ENCODE measurements at places on chromosomes 11 and 22.

GRCh38 chr22:22944268-22944985 lies 56.8 kb downstream of the IGLL5 start:
- no peak for DNase-seq

- DNase-seq = no peak
Observed at GRCh38 chr11:17978553-17979287, 34.1 kb downstream of the SERGEF start.

DNA sequence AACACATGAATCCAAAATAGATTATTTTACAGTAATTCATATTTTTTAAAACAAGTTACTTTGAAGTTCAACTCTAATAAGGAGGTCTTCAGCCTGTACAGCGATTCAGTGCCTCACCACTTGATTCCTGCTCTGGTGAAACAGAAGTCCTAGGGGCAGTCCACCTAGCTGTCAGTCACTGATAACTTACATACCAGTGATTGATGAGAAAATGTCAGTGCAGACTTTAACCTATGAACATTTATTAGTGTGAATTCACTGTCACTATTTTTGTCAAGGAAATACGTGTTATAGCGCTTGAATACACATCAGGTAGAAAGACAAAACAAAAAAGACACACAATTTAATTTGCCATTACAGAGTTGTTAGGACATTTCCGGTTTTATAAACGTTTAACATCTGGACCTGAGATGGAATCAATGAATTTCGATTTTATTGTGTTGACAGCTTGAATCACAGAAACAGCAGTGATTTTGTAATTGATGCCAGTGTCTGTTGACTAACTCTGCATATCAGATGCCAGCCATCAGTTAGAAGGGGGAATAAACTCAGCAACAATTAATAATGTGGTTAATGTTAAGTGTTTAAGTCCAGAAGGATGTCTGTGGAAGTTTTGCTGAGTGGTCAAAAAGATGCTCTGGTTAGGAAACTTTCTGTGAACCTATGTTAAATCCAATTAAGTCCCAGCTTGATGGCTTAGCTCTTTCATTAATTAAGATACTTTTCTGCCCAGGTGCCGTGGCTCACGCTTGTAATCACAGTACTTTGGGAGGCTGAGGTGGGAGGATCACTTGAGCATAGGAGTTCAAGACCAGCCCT lies 34.5 kb downstream of the ELF5 start:
- DNase-seq = no peak

GRCh38 chr11:60891103-60891741 lies 15.2 kb downstream of the PRPF19 start:
- DNase-seq = no peak

DNA sequence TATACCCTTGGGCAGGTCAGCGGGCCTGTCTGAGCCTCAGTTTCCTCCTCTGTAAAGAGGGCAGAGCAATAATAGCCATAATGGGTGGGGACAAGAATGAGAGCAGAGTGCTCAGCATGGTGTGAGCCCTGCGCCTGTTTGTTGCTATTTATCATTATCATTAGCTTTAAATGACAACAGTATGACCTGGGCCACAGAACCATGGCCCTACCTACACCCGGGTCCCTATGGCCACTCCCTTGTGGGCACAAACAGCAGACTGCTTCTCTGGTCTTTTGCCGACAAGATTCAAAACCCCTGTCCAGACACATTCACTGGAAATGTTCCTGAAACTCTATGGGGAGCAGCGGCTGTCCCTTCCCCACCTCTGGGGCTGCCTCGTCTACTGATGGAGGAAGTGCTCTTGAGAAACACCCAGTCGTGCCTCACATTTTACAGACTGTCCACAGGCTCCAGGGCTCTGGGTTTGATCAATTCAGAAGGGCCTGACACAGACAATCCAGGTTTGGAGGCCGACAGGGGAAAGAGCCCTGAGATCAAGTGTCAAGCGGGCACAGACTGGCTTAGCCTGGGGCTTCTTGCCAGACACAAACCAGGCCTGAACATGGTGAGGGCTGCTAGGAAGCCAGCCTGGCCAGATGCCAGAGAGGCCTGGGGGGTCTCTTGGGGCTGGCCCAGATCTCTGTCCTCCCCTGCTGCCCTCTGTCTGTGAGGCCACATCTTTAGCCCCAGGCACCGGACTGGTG lies 112.5 kb upstream of the CD82 start:
- DNase-seq = no peak

DNA sequence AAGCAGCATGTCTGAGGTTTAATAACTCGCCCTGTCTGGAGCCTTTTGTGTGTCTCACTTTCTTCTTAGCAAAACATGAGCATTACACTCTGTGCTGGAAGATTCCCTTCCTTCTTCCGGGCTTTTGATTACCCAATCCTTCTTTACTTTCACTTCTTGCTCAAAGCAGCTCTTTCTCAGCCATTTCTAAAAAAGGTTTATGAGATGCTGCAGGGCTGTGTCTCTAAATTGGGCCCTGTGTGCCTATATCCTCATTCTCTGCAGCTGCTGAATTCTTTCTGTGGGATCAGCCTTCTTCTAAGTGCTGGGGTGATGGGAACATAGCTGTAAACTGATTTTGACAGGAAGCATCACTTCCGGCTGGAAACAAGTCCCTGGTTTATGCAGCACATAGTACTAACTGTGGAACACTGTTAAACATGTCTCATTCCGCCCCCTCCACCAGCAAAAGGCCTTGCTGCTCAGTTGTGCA lies 71.8 kb downstream of the PIWIL4 start:
- DNase-seq = no peak

DNA sequence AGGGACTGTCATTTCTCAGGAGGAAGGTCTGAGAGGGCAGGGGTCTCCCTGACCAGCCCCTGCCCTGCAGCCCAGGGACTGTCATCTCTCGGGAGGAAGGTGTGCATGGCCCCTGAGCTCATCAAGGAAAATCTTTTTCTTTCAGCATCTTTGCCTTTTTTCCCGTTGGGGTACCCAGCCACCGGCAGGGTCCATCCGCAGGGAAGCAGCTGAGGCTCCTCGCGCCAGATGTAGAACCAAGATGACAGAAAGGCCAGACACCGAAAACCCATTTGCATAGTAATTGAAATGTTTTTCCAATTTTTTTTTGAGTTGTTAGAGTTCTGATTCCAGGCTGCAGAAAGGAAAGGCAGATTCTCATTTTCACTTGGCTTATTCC lies 613.9 kb downstream of the TBC1D22A start:
- no peak for DNase-seq

- no peak for DNase-seq
Observed at GRCh38 chr11:94583866-94584500, 16.8 kb downstream of the PIWIL4 start.

DNA sequence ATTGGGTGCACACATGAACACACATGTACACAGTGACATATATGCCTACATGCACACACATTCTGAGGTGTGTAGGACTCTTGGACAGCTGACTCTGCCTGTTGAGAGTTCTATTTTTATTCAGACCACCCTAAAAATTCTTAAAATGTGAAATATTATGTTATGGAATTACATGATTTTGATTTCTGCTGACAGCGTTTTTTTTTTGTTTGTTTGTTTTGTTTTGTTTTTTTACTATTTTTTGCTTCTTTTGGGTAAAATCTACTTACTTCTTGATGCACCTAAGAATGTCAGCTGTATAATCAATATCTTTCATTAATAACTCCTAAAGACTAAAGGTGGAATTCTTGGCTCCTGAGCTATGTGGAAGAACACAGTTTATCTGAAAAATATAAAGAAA lies 64.0 kb downstream of the ANO5 start:
- DNase-seq = no peak

DNA sequence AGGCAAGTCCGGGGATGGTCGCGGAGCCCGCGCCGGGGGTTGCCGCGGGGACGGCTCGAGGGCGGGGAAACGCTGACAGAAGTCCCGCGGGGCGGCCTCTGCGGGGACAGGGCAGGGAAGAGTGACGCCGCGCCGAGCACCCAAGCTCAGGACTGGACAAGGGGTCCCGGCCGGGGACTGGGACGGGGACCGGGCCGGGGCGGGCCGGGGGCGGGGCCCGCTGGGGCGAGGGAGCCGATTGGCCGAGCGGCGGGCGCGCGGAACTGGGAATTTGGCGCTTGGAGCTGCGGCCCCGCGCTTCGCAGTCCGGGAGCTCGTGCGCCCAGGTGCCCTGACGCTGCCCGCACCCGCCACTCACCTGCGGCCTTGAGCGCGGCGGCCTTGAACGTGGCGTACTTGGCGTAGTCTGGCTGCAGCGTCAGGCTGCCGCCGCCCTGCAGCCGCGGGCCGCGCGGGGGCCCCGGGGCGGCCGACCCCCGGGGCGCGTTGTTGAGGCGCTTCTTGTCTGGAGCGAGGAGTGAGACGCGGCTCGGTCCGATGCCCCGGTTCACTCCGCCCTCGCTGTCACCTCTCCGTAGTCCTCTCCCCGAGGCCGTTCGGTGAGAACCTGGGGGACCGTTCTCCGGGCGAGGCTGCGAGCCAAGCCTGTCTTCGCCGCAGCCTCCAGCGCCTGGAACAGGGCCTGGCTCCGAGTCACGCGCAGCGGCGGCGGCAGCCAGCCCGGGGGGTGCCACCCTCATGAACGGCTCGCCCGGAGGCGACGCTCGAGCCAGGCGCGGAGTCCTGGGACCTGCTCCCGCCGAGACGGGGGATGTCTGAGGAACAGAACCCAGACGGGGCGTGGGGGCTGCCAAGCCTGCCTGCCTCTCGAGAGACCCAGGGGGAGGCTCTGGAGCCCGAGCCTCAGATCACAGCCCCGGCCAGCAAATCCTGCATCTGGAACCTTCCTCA lies 4.5 kb downstream of the SHISA8 start:
- DNase-seq = no peak

DNA sequence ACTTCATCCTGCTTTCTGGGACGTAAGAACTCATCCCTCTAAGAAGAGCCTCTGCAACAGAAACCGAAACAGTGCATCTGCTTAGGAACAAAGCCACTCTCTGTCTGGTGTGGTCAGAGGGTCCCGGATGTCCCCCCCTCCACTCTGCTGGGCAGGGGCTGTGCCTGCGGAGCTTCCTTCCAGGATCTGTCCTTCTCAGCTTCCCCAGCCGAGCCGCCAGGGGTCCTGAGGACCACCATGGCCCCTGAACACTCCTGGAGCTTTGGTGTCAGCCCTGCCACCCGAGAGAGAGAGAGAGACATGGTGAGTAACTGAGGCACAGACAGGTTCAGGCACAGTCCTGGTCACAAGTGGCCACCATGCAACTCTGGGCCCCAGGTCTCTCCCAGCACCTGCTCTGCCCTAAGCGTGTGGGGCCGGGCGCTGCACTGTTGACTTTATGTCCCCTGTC lies 24.4 kb upstream of the MGAT3 start:
- no peak for DNase-seq

DNA sequence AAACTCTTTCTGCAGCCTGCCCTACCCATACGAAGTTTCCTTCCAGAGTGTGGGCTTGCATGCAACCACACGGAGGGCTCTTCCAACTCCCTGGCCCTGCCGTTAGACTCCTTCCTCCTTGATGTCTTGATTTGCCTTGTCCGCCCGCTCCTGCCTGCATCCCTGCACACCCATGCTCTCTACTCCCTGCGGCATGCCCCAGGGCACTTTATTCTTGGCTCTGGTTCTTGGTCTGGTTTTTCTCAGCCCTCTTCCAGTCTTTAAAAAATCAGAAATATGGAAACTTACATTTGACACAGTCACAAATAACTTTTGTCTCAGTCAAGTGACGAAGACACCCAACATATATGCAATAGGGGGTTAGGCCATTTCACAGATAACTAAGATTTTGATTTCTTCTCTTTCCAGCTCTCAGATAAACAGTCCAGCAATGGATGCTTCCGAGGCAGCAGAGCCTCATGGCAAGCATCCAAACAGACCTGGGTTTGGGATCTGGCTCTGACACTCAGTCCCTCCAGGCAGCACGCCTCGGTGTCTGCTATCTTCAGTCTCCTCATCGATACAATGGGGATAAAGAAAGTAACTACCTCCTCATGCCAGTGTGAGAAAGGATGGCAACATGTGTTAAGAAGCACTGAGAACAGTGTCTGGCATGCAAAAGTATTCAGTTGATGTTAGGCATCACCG lies 15.7 kb upstream of the OPCML start:
- DNase-seq = no peak

GRCh38 chr22:35561796-35562526 lies 21.3 kb downstream of the RASD2 start:
- DNase-seq = no peak

DNA sequence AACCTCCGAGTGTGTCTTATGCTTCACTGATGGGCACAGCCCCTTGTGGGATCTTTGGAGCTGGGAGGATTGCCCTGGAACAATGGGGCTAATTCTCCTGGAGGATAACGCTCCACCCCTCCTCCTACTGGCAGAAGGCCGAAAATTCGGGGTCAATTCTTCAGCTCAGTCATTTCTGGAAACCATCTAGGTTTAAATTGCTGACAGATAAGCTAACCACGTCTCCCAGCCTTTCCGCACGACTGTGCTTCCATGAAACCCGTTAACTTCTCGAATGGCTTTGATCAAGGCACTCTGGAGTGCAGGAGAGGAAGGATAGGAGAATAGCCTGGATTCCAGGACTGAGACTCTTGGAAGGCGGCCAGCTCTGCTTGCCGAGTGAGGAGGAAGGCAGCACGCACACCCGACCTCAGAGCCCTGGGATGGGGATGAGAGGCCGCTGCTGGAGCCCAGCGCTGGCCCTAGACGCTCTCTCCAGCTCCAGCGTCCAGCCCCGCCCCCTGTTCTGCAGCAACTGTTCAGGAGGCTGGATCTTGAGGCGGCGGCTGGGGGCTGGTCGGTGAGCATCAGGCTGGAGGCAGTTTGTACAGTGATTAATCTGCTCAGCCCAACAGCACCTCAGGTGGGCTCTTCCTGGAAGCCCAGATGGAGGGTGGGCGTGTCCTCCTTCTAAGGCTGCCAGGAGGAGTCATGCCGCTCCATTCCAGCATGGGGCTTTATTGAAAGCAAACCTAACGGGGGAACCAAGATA lies 176.7 kb upstream of the NCAM1 start:
- DNase-seq = no peak

DNA sequence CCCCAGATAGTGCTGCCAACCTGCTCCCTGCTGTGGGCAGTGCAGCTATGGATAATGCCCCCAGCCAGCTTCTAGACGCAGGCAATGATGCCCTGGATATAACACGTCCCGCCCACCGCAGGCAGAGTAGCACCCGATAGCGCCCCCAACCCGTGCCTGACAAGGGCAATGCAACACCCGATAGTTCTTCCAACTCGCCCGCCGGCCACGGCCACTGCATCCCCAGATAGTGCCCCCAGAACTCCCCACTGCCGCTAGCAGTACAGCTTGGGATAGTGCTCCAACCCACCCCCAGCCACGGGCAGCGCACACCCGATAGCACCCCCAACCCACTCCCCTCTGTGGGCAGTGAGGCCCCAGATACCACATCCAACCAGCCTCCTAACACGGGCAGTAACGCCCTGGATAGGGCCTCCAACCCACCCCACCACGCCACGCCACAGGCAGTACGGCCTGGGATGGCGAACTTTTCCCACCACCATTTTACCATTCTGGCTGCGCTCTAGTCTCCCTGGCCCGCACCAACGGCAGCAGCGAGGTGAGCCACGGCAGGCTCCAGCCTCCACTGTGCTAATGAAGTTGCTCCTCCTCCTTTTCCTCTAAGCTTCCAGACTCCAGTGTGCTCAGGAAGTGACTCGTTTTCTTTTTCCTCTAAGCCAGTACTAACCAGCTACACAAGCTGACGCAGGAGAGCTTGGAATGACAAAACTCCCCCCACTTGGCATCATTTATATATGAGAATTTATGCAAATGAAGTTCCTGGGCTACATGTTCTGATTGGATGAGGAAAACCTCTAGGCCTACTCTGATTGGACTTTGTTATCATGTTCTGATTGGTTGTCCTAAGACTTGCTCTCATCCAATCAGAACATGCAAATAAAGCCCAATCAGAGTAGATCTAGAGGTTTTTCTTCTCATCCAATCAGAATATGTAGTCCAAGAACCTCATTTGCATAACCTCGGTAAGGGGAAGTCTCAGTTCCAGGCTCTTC lies 3.0 kb upstream of the RFPL3 start:
- no peak for DNase-seq

Data from stimulated activated CD8-positive, alpha-beta memory T cell treated with anti-CD3 and anti-CD28 coated beads, Interleukin-4, amount 100 ng/mL, for 1 hour (primary cell).